ENCODE measurements at places on chromosomes 16 and 17.

DNA sequence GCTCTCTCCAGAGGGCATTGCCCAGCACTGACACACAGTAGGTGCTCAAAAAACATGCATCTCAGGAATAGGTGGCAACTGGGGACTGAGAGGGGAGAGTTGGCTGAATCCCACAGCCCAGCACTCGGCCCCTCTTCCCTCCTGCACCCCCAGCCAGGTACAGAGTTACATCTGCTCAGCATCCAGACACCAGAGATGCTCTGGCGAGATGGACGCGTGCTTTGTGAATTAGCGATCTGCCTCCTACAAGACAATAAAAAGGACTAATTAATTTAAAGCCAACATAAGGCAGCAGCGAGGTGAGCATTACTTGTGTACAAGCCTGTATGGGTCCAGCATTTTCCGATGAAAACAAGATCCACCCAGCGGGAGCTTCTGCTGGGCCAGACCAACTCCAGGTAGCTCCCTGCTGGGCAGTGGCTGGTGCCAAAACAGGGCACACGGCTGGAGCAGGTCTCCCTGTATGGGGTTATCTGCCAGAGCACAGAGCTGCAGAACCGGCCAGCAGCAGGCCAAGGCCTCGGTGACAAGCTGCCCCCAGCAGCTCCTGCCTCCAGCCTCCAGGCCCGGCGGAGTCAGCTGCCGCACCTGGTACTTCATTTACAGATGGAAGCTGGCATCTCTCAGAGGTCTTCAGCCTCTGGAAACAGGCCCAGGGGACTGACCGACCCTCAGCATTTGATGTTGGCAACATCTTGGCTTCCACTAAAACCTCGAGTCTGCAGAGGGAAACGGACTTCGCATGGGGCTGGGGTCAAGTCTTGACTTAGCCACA, 219.7 kb upstream of the SDK2 start:
- DNase-seq, result no peak

DNA sequence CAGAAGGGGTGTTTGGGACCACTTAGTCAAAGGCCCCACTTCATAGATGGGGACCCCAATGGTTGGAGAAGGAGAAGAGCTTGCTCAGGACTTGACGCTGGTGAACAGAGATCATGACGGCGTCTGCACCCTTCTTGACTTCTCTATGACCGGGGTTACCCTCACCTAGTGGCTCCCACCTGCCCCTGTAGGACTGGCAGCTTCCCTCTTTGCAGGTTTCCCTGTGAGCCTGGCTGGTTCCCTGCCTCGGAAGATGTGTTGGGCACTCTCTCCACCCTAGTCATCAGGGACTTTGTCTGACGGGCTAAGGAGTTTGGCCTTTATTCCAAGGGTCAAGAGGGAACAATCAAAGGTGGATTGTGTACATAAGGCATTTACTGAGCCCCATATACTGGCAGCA, 22.7 kb downstream of the TBX4 start:
- DNase-seq, result no peak

- DNase-seq, result no peak
These were observed 176.4 kb downstream of the MSI2 start for GRCh38 chr17:57432507-57433277.

DNA sequence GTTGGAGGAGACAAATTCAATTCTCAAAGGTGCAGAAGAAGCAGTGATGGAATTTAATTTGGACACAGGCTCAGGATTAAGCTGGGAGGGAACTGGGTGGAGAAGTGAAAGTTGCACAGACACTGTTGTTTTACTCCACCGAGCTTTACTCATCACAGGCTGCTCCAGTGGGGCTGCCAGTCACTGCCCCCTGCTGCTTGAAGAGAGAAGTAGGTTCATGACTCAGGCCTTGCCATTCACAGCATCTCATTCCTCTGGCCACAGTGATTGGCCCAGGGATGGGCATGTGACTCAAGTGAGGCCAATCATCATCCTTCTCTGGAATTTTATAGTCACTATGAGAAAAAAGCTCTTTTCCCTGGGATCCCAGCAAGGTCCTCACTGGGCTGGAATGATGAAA, 11.8 kb downstream of the GNAO1 start:
- DNase-seq, result peak; percentile 52

DNA sequence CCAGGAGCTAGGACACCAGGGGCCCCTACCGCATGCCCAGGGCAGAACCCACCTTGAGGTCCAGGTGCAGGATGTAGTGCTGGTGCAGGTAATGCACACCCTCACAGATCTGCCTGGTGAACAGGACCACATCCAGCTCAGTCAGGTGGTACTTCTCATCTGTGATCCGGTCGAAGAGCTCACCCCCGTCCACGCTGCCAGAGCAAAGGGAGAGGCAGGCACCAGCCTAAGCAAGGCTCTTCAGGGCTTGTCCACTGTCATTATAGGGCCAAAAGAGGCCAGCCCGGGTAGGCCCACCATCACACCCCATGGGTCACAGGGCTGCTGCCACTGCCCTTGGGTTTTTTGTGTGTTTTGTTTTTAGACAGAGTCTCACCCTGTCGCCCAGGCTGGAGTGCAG, 21.0 kb downstream of the MYLK3 start:
- DNase-seq, result no peak

GRCh38 chr16:47644166-47644565, 183.0 kb downstream of the PHKB start:
- no peak for DNase-seq

DNA sequence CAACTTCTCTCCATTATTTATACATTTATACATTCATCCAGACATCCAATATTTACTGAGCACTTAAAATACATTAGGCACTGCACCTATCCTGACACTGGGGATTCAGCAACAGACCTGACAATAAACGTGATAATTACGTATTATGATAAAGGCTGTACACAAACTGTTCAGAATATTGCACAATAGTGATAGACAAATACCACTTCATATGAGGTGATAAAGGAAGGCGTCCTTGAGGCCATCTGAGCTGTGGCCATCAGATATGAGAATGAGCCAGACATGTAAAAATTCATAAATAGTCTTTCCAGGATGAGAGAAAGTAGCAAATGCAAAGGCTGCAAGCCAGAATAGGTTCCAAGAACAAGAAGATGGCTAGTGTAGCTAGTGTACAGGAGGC, 8.6 kb downstream of the USP32 start:
- DNase-seq, result no peak

DNA sequence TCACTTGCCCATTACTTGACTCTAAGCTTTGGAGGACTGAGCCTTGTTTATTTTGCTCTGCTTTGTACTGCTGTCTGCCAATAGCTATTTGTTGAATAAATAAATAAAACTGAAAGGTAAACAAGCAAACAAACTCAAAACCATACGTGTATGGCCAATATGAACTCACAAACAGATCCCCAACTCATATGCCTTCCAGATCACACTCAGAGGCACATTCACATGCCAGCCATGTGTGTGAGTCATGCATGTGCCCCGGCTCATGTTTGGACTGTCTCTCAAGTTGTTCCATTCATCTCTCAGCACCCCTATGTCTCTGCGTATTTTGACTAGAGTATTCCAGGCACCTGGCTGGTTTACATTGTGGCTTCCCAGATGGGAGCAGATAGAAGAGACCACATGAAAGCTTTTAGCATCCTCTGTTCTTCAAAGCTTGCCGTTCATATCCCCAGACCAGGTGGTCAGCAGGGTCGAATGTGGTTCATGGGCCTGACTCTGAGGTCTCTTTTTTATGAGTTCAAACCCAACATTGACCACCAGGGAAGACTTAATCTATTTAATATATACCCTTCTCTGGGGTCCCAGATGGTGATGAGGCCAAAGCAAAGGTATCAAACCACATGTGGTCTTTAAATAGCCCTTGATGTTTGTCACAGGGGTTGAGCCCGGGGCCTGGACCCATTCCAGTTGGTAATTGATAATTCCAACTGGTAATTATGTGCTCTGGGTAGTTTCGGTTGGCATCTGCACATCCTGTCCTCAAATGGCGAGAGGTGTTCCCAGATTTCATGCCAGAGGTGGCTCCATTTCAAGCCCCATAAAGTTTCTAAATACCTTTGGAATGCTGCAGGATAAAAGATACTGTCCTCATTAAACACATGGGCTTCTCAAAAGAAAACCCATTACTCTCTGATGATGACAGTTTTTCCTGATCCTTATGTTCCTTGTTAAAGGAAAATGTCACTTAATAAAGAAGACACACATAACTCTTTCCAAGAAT, 287.3 kb upstream of the MAF start:
- no peak for DNase-seq

DNA sequence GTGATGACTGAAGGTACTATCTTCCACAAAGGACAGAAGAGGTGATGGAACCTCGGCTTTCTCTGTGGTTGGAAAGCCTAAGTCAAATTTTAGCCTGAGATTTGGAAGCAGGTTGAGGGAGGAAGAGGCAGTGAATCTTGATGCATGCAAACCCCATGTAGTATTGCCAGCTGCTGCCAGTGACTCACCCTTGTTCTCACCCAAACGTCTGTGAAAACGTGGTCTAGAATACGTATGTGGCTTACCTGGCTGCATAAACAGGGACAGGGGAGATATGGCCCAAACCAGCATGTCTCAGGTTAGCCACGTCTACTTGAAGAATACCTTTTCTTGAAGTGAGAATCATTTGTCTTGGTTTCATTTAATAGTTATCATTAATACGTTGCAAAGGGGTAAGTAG, 438.0 kb upstream of the MAF start:
- DNase-seq, result no peak

DNA sequence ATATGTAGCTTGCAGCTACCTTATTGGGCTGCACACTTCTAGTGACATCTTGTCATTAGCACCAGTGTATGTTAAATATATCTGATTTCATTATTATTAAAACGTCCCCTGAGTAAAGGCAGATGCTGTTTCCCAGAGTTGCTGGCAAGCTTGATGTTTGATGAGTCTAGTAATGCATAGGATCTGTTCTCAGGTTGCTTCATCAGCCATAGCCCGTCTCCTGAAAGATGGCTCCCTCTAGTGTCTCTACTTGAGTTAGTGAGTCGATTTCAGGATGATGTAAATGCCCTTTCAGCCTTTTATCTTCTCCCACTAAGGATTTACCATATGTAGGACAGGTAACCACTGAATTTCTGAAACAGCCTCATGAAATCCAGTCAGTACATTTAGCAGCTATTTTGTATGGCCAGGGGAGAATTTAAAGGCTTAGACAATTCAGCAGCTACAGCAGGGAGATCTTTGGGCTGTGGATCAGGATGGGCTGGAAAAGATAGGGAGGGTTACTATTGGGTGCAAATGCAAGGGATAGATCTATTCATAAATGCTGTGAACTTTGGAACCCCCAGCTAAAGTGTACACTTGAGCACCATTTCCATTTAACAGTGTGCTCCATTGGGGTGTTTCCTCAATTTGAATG, 376.3 kb downstream of the CNTNAP4 start:
- peak; percentile 33 for DNase-seq

GRCh38 chr16:49858200-49859124, 2.5 kb upstream of the ZNF423 start:
- peak; percentile 65 for DNase-seq

DNA sequence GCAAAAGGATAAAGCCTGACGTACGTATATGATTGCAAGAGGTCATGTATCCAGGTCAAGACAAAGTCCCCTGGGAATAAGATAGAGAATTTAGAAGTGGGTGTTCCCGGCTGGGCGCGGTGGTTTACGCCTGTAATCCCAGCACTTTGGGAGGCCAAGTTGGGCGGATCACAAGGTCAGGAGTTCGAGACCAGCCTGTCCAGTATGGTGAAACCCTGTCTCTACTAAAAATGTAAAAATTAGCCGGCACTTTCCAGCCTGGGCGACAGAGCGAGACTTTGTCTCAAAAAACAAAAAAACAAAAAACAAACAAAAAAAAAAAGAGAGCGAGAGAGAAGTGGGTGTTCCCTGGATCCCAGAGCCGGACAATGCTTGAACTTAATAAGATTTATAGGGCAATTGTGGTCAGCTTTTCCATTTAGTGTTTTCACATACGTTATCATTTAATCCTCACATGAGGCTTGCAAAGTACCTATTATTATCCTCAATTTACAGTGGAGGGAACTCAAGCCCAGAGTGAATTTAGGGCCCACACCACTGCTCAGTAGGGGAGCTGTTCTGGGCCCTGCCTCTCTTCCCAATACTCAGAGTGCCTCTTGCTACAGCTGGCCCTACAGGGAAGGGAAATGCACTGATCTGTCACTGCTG, 481 bp upstream of the GLTPD2 start:
- no peak for DNase-seq

GRCh38 chr17:80029258-80029974, 6.3 kb downstream of the TBC1D16 start:
- DNase-seq, result no peak

GRCh38 chr17:68356520-68356919, 65.2 kb downstream of the ARSG start:
- peak; percentile 58 for DNase-seq

GRCh38 chr17:63295839-63296590, 150.1 kb downstream of the CYB561 start:
- no peak for DNase-seq

DNA sequence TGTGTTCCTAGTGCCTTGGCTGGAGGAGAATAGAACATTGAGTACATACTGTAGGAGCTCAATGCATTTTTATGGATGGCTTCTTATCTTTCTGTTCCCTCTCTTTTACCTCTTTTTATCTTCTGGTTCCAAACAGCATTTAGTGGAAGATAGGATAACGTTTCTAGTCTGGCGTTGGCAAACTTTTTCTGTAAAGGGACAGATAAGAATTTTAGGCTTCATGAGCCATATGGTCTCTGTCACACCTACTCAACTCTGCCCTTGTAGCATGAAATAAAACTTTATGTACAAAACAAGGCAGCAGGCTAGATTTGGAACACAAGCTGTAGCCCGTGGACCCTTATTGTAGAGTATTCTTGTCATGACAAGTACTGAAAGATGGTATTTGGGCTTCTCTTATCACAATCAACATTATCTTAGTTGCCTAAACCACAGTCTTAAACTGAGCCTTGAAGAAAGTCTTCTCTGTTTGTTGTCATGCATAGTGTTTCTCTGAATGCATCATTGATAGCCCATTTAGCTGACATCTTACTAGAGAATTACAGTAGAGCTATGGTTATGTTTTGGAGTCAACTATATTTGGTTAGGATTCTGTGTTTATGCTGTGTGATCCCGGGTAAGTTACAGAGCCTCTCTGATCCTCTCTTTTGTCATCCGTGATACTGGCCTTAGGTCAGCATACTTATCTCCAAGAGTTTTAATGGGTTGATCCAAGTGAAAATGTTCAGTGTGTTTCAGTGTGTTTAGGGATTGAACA, 80.2 kb downstream of the HS3ST4 start:
- no peak for DNase-seq

- DNase-seq, result peak; percentile 19
These were observed 1.7 kb downstream of the TBKBP1 start for GRCh38 chr17:47695429-47696376.
